Activated CD4-positive, alpha-beta T cell treated with anti-CD3 and anti-CD28 coated beads, Interleukin-2, amount 50 U/mL, for 48 hours (primary cell): ENCODE measurements at places on chromosomes 11 and 22.

GRCh38 chr11:79179087-79179486 lies 261.7 kb downstream of the TENM4 start:
- no peak for DNase-seq

DNA sequence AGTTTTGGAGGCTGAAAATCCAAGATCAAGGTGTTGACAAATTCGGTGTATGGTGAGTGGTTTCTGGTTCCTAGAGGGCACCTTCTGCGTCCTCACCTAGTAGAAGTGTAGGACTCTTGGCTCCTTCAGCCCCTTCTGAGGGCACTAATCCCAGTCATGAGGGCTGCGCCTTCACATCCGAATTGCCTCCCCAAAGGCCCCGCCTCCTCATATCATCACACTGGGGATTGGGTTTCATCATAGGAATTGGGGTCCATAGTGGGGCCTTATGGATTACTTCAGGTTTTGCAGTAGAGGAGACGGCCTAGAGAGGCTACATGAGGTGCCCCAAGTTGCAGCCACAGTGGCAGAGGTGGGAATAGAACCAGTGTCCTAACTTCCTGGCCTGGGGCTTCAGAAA lies 87.1 kb downstream of the CEP164 start:
- DNase-seq = no peak

- DNase-seq = peak; percentile 29
These were observed 11.0 kb downstream of the TANGO2 start for GRCh38 chr22:20031732-20032406.

DNA sequence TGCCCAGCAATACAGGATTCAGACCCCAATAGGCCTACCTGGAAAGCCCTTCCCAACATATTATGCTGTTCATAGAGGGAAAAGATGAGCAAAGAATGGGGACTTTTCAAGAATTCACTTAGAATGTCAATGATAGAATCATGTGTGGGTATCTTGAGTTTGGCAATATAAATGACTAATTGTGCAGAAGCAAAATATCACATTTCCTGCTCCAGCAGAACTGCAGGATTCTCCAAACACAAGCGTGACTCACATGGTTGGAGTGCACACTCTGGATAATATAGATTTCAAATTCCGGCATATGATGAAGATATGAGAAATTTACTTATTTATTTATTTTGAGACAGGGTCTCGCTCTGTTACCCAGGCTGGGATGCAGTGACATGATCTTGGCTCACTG lies 12.5 kb upstream of the APOL5 start:
- DNase-seq = no peak

- no peak for DNase-seq
These were observed 30.5 kb downstream of the TMPRSS5 start for GRCh38 chr11:113675565-113675964.

GRCh38 chr11:112161012-112161411 lies 2.9 kb downstream of the IL18 start:
- DNase-seq = no peak

GRCh38 chr11:108733479-108734116 lies 68.7 kb downstream of the DDX10 start:
- peak; percentile 46 for DNase-seq

- peak; percentile 17 for DNase-seq
These were observed 11.3 kb downstream of the OSBP2 start for GRCh38 chr22:30705710-30706651.

DNA sequence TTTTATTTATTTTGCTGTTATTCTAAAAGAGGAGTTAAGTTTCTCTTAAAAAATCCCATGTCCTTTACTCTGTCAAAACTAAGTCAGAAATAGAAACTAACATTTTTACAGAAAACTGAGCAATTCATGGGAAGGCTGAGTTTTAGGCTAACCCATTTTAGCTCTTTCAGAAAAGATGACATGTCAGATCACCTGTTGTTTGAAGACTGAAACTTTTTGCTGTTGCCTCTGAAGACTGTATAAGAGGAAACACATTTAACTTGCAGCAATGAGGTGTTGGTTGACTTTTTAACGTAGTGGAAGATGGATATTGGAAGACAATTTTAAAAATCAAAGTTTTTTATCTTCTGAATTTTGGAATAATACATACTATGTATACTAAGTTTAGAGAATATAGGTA lies 115.4 kb downstream of the METTL15 start:
- no peak for DNase-seq

DNA sequence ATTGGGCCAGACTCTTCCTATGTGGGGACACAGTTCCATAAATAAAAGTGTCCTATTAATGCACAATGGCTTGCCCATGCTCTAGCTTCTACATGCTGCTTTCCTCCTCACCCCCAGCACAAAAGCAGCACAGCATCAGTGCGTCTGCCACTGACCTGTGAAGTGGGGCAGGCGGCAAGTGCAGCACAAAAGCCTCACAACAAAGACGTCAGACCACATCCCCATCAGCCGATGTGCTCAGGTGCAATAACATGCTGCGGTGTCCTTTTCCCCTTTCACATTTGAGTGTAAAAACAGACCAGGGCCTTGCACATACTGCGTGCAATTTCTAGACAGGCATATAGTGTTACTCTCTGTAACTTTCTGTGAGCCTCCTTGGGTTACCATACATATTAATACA lies 12.8 kb downstream of the DKK3 start:
- no peak for DNase-seq

- DNase-seq = no peak
These were observed 824.9 kb downstream of the TBC1D22A start for GRCh38 chr22:47587361-47587760.

- DNase-seq = no peak
These were observed 33.3 kb upstream of the PDGFB start for GRCh38 chr22:39278040-39278439.

- peak; percentile 48 for DNase-seq
These were observed 89.9 kb downstream of the PPP6R3 start for GRCh38 chr11:68550485-68550817.

DNA sequence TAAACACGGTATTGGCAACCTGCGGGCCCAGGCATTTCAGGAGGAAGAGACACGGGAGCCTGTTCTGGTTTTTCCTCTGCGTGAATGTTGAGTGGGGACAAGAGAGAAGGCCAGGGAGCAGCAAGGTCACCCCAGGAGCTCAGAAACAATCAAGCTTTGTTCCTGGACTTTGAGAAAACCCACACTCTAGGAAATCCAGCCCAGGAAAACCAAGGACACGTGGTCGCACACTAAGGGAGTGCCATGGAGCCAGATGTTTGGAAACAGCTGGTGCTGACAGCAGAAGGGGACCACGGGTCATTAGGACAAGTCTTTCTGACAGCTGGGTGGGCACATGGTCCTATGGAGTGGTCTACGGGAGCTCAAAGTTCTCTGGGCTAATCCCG lies 44.1 kb downstream of the MYH9 start:
- no peak for DNase-seq

DNA sequence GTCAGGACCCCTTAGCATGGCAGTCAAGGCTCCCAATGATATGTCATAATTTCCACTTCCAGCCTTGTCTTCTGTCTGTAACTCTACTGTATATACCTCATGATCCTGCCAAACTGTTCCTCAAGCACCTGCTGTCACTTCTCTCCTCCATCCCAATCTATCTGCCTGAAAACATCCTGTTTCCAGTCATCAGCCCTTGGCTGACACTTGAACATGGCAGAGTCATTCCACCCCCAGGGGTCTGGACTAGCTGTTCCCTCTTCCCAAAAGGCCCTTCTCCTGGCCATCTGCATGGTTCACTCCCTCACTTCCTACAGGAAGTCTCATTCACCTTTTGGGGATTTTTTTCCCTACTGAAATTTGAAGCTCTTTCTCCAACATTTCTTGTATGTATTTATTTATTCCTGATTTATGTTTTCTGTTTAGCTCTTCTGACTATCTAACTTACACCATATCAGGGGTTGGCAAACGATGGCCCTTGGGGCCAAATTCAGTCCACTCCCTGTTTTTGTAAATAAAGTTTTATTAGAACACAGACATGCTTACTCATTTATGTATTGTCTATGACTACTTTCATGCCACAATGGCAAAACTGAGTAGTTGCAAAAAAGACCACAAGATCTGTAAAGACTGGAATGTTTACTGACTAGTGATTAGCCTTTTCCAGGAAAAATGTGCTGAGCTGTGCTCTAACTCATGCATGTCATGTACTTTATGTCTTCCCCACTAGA lies 278.4 kb downstream of the KIRREL3 start:
- DNase-seq = no peak

- DNase-seq = no peak
These were observed 5.6 kb downstream of the GAL start for GRCh38 chr11:68689737-68690625.

DNA sequence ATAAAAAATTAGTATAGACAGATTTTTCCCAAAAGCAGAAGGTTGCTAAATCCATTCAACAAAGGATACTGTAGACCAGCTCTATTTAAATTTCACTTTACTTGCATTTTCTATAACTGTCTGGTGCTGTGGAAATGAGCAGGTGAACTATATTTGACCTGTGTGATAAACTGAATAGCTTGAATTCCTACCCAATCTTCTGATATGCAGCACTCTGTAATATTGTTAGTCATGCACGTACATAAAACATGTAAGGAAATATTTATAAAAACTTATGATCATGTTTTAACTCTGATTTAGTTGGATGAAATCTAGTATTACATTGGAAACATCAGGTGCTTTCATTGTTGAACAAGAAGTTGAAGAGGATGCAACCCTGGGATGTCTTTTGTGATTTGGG lies 213.6 kb downstream of the DBX1 start:
- DNase-seq = no peak

DNA sequence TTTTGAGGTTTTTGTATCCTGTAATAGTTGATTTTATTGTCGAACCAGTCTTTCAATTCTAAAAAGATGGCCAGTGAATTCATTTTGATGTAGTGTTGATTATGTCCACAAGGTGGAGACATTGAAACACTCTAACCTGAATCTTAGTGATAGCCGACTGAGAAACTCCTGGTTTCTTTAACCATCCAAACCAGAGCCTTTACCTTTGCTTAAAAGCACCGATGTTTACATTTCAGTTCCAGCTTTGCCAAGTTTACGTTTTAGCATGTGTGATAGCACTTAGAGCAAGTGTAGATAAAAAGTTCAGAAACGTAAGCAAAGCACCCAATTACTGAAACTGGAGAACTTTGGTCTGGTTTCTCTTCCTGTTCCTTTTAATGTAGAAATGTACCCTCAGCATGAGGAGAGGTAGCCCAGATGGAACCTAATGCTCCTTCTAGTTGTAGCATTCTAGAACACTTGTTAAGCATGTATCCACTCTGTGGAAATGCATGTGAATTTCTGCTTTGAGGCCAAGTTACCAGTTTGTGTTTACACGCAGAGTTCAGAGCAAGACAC lies 208.6 kb downstream of the DBX1 start:
- DNase-seq = no peak

DNA sequence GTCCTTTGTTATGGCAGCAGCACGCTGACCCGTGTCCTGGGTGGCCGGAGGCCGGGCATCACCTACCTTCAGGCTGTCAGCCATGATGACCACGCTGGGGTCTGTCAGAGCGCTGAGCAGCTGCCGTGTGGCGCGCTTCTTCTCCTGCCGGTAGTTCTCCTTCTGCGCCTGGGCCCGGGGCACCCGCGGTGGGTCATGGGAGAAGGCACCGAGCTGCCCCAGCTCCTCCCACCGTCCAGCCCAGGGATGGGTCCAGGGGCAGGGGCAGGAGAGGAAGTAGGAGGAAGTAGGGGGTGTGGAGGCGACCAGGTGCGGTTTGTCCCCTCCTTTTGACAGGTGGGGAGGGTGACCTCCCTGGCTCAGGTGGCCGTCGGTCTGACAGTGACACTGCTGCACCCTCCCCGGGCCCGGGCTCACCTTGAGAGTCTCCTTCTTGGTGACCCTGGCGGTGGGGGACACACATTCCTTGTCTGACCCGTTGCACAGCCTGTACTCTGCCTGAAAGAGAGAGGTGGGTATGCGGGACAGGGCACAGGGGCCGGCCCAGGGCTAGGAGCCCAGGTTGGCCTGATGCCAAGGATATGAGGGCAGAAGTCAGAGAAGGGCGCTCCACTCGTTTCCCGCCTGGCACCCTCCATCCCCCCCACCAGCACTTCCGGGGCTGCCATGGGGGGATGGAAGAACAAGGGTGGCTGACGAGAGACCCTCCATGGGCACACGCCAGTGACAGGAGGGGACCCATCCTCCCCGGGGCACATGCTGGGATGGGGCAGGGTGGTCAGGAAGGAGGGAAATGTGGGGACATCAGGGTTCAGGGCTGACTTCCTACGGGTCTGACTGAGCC lies 43.0 kb downstream of the OSBPL5 start:
- DNase-seq = no peak

GRCh38 chr11:9884601-9885000 lies 220.7 kb downstream of the SWAP70 start:
- no peak for DNase-seq

DNA sequence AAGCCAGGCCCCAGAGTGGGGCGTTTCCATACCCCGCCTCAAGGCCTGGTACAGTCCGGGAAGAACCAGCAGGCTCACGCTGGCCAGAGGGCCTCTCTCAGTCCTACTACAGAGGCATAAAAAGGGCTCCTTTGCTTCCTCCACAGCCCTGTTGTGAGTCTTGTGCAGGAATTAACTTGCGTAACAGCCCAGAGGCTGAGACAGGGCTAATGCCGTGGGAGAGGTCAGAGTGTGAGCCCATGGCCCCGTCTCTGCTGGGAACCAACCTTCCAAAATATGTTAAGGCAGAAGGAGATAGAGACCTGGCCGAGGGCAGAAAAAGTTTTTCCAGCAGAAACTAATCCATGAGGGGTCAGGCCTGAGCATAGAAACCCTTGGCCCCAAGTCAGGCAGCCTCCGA lies 19.9 kb upstream of the TMEM184B start:
- DNase-seq = no peak

- DNase-seq = peak; percentile 89
These were observed 1.1 kb upstream of the CD6 start for GRCh38 chr11:60970369-60970774.

DNA sequence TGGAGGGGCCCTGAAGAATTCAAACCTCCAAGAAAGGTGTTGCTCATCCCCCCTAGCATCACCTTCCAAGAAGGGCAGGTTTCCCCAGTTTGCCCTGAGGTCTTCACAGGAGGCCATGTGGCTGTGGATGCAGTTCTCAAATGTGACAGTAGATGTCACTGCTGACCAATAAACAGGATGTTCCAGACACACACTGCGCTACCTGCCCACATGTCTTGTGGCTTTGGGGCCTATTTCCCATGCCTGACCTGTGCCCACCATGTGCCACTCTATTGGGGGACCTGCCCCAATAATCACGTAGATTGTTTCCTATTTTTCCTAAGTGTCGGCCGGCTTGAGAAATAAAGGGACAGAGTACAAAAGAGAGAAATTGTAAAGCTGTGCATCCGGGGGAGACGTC lies 4.5 kb downstream of the GSTT2 start:
- DNase-seq = peak; percentile 81

DNA sequence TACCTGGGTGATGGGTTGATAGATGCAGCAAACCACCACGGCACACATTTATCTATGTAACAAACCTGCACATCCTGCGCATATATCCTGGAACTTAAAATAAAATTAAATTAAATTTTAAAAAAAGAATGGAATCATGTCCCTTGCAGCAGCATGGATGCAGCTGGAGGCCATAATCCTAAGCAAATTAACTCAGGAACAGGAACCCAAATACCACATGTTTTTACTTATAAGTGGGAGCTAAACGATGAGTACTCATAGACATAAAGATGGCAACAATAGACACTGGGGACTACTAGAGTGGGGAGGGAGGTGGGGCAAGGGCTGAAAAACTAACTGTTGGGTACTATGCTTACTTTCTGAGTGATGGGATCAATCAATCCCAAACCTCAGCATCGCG lies 40.9 kb downstream of the CWC15 start:
- DNase-seq = no peak

- no peak for DNase-seq
These were observed 1054.7 kb upstream of the CNTN5 start for GRCh38 chr11:97965849-97966646.

GRCh38 chr11:37605229-37605628 lies 1007.2 kb upstream of the RAG2 start:
- DNase-seq = no peak
